GF-D8 (cell line): ENCODE measurements at places on chromosomes 2 and 18.

DNA sequence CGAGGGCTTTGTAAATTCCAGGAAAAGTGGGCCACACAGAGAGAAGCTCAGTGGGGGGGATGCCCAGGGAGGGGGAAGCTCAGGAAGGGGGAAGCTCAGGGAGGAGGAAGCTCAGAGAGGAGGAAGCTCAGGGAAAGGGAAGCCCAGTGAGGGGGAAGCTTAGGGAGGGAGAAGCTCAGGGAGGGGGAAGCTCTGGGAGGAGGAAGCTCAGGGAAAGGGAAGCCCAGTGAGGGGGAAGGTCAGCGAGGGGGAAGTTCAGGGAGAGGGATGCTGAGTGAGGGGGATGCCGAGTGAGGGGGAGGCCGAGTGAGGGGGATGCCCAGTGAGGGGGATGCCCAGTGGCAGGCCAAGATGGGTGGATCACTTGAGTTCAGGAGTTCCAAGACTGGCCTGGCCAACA lies 821 bp upstream of the CHRNG start:
- DNase-seq: no peak

GRCh38 chr2:100784681-100785080 lies 35.3 kb upstream of the NPAS2 start:
- no peak for DNase-seq

GRCh38 chr2:85717308-85718008 lies 23.3 kb downstream of the GNLY start:
- DNase-seq: no peak

GRCh38 chr2:205860885-205861284 lies 178.6 kb downstream of the NRP2 start:
- DNase-seq: no peak

DNA sequence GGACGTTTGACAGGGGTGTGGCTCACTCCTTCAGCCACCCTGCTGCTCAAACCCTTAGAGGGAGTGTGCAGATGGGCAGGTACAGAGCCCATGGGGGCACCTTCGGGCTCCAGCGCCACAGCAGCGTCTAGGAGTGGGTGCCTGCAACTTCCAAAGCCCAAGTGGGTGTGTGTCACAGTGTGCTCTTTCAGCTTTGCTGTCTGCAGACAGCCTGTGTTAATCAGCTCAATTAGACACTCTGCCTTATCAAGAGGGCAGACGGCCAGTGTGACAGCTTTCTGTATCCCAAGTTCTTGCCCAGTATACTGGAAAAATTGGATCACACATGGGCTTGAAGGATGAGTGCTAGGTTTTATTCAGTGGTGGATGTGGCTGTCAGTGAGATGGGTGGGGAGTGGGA lies 96.7 kb downstream of the AP1S3 start:
- DNase-seq: no peak
